HFF-Myc (cell line): ENCODE measurements at places on chromosomes 2 and 18.

- DNase-seq = no peak
Observed at GRCh38 chr2:67526283-67526682, 129.2 kb downstream of the ETAA1 start.

DNA sequence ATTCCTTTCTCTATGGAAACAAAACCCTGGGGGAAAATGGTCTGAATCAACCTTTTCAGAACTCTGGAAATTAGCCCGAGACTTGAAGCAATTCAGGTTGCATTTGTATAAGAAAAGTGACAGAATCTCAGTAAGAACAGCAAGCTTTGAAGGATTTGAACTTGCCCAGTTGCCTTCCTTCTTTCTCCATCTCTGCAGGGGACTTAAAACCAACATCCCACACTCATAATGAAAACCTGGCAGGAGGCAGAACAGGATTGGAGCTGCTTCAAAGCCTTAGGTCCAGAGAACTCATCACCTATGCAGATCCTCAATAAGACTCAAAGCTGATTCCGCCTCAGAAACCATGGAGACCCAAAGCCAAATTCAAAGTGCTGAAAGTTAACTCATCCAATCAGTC is 790.5 kb upstream of the ID2 start:
- no peak for DNase-seq

DNA sequence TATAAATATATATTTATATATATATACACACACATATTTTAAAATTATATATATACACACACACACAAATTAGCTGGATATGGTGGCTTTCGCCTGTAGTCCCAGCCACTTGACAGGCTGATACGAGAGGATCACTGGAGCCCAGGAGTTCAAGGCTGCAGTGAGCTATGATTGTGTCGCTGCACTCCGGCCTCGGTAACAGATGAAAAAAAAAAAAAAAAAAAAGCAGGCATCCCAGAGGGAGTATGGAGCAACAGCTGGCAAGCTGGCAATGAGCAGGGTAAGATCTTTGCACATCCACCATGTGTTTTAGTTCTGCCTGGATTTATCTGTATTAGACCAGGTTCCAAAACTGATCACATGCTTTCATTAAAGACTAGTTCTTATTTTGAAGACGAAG is 170.1 kb downstream of the MAP2 start:
- DNase-seq = no peak

DNA sequence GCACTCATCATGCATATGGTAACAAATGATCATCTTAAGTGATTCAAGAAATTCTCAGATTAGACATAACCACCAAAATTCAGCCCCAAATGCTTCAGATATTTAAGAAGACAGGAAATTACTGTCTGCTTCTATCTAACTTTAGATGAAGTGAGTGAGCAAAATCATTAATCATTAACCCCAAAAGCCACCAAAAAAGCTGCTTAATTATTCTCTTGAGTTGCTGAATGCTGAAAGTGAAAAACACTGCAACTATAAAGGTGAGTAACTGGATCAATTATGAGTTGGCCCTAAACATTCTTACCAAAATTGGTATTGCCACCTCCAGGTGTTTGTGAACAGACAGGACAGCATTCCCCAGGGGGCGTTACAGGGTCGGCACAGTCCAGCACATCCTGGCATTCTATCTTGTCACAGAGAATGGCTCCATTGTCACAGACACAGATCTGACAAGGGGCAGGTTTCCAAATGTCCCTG is 69.6 kb downstream of the COL5A2 start:
- DNase-seq = no peak

- DNase-seq = peak; percentile 47
Observed at GRCh38 chr2:148244593-148245292, 223.9 kb downstream of the MBD5 start.

DNA sequence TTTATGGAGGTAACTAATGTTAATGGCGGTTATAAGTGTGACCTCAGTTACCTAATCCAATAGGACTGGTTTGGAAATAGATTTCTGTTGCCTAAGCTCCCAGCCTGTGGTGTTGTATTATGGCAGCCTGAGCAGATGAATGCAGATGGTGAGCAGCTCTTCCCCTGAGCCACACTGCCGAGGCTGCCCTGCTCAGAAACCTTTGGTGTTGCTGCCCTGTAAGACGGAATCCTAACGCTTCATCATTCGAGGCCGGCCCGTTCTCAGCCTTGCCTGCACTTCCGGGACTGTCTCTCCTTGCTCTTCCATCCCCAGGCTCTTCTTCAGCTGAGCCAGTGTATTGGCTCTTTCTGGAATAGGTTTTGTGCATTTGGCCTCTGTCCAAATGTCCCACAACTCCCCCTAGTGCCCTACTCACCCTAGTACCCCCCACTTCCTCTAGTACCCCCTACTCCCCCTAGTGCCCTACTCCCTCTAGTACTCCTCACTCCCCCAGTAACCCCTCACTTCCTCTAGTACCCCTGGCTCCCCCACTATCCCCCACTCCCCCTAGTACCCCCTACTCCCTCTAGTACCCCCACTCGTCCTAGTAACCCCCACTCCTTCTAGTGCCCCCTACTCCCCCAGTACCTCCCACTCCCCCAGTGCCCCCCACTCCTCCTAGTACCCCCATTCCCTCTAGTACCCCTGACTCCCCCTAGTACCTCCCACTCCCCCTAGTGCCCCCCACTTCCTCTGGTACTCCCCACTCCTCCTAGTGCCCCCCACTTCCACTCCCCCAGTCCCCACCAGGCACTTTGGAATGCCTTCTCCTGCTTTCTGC is 106.0 kb upstream of the TAF1B start:
- DNase-seq = no peak

DNA sequence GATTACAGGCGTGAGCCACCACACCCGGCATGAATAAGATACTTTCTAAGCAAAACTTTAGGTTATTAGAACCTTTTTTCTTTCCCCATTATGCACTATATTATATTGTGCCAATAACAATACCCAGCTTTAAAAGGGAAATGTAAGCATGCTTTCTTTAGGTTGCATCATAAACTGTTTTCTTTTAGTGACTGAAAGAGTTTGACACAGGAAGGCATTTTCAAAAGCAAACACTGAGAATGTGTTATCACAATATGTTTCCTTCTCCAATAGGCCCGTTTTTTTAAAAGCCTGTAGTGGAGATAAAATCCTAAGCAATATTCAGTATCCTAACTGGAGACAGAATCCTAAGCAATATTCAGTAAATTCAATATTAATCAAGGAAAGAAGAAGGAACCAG is 16.7 kb upstream of the EPB41L5 start:
- DNase-seq = no peak

DNA sequence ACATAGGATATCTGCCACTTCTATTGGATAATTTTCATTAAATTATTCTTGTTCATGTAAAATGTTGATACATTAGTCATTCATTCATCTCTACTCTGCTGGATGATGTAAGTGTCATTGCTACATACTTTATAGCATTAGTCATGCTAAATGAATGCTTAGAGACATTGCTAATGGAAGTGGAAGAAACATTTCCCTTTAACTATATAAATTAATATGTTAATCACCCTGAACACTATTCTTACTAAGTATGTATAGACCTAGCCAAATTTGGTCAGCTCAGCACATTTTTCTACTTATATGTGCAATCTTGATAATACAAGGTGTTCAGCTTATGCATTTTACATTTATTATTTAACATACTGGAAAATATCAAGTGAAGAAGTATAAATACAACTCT is 160.2 kb downstream of the DPP4 start:
- DNase-seq = no peak

- DNase-seq = peak; percentile 10
Observed at GRCh38 chr18:40935423-40935822, 1019.6 kb upstream of the PIK3C3 start.

- no peak for DNase-seq
Observed at GRCh38 chr18:63373161-63373560, 6.2 kb upstream of the KDSR start.

GRCh38 chr2:219433666-219434467 is 776 bp upstream of the SPEG start:
- no peak for DNase-seq

- no peak for DNase-seq
Observed at GRCh38 chr18:79695856-79696850, 16.6 kb downstream of the CTDP1 start.

GRCh38 chr2:70526126-70526525 is 27.5 kb downstream of the TGFA start:
- no peak for DNase-seq
